ENCODE measurements at places on chromosomes 7 and 10.

DNA sequence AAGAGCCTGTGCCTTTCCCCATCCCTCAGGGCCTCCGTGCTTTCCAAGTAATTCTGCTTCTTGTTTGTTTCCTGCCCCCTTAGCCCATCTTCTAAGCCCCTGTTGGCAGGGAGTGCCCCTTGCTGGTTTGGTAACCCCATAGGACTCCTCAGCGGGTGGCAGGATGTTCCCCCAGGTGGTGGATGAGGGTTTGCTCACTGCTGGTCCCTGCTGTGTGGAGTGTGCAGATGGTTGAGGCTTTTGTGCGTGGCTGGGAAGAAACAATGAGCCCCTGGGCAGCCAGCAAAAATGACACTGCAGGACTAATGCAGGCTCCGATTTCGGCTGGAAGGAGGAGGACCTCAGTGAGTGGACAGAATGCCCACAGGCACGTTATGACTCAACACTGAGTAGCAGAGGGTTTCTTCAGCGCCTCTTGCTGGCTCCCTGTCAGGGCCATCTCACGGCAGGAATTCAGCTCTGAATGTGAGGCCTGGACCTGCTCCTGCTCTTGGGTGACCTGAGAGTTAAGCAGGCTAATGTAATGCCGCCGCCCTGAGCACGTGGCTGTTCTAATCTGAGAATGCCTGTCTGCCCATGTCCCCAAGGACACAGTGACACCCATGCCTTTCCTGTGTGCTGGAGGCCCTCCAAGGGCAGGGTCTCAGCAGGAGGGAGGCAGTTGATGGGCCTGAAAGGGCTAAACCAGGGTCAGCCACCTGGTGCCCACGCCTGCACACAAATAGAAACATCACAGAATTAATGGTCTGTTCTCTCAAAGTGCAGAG lies 16.6 kb downstream of the BAG3 start:
- DNase-seq = peak; percentile 96

- DNase-seq = no peak
Measured at GRCh38 chr10:1120306-1120705, 64.1 kb downstream of the WDR37 start.

DNA sequence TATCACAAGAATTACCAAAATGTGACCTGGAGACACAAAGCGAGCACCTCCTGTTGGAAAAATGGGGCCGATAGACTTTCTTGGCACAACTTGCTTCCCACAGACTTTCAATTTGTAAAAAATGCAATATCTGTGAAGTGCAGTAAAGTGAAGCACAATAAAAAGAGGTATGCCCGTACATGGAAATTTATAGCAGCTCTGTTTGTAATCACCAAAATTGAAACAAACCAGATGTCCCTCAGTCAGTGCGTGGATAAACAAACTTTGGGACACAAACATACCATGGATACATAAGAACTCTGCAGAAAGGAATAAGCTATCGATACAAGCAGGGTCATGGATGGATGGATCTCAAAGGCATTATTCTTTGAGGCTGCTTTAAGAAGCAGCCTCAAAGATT lies 33.6 kb downstream of the ARID5B start:
- DNase-seq = no peak

DNA sequence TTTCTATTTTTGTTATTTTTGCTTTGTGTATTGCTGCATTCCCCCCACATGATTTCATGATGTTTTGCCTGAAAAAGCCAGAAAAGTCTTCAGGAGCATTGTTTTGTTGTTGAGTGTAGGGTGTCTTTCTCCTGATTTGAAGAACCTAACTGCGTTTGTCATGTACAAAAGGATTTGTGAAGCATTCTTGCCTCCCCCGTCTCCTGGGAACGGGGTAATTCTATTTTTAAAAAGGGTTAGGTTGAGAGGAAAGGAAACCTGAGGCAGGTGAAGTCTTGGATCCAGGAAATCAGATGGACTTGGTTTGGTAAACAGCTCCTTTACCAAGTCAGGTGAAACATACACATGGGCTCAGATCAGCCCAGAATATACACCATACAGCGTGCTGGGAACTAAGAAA lies 26.0 kb upstream of the BTBD16 start:
- no peak for DNase-seq

- DNase-seq = no peak
Measured at GRCh38 chr7:139580435-139580834, 57.0 kb downstream of the CLEC2L start.

GRCh38 chr7:137960020-137960419 lies 41.9 kb downstream of the CREB3L2 start:
- DNase-seq = no peak

- DNase-seq = peak; percentile 47
Measured at GRCh38 chr10:6014241-6014761, 37.0 kb upstream of the IL15RA start.

GRCh38 chr10:43195557-43195956 lies 57.3 kb downstream of the CSGALNACT2 start:
- no peak for DNase-seq

GRCh38 chr7:157633465-157634185 lies 296.8 kb downstream of the DNAJB6 start:
- no peak for DNase-seq

DNA sequence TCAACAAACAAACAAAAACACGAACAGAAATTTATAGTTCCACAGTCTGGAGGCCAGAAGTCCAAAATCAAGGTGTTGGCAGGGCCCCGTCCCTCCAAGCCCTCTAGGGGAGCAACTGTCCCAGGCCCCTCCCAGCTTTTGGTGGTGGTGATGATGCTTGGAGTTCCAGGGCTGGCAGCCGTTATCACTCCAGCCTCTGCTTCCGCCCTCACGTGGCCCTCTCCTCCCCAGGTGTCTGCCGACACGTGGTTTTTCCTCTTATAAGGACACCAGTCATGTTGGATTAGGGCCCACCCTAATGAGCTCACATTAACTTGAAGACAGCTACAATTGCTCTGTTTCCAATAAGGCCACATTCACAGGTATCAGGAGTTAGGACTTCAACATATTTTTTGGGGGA lies 49.7 kb downstream of the MICALL2 start:
- DNase-seq = no peak

GRCh38 chr10:106410331-106410730 lies 754.2 kb downstream of the SORCS1 start:
- no peak for DNase-seq

GRCh38 chr7:3380034-3380433 lies 79.0 kb downstream of the SDK1 start:
- DNase-seq = no peak

- no peak for DNase-seq
Measured at GRCh38 chr7:85840554-85840953, 653.7 kb upstream of the SEMA3D start.

GRCh38 chr7:158111049-158111751 lies 476.4 kb downstream of the PTPRN2 start:
- no peak for DNase-seq

GRCh38 chr7:77479536-77480088 lies 57.5 kb upstream of the PTPN12 start:
- peak; percentile 64 for DNase-seq

DNA sequence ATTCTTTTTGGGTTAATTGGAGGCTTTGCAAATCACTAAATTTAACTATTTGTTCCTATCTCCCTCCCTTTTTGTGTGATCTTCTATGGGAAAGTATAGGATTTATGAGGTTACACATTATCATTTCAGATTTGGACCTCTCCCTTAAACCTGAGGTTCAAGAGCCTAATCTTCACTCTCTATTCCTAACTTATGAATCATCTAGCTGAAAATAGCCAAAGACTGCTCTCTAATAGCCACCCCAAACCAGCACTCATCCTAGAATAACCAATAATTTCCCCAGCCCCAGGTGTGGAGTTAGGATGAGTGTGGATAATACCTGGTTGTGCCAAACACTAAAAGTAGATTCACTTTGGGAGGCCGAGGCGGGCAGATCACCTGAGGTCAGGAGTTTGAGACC lies 499.2 kb downstream of the GFRA1 start:
- DNase-seq = no peak

- DNase-seq = peak; percentile 49
Measured at GRCh38 chr10:96856317-96856716, 24.2 kb downstream of the LCOR start.
